ENCODE measurements at places on chromosomes 4 and X. TPM values are rescaled to one million over a fixed set of nuclear protein-coding genes. Genes with fewer than 3 reads are reported as not detected.

- no peaks in the 10 kb centered on the region for H3K27me3 ChIP-seq
- DNase-seq: peak; percentile 15
- H3K4me1 ChIP-seq: no peaks in the 10 kb centered on the region
- H3K4me3 ChIP-seq: peak overlapping the region; percentile 54
These were observed 78.1 kb downstream of the RLIM start for GRCh38 chrX:74536152-74536831.

DNA sequence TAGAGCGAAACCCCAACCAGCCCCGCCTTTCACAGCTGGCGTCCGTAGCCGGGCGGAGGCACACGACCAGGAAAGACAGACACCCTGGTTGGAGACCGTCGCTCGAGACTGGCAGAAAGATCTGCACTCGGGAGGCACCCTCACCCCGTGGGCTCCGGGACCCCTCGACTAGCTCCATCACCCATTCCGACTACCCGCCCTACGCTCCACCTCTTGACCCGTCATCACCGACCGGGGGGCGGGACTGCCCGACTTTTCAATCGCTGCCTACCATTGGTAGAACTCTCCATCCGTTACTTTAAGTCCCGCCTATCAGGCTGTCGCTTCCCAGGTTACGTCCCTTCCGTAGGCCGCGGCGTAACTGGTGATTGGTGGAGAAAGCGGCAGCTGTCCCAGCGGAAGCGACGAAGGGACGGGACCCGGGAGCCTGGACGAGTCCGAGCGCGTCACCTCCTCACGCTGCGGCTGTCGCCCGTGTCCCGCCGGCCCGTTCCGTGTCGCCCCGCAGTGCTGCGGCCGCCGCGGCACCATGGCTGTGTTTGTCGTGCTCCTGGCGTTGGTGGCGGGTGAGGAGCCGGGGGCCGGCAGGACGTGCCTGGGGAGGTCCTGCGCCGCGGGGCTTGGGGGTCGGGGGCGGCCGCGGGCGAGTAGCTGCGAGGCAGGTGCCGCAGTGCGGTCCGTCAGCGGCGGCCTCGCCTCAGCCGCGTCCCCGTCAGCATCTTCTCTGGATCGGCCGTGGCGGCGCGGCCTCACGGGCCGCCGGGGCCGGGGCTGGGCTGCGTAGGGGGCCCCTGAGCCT lies at the start of gene ATP6AP2:
ATP6AP2 (plus strand) TSS at position 434 of the 799 bp plus-strand sequence; CDS start at position 530, 96 bp downstream.
- peak within 1 kb of the TSS; percentile 89 for H3K27ac ChIP-seq
- H3K4me1 ChIP-seq: peaks cover 4% of the 10 kb centered on the region
- no peaks in the 10 kb centered on the region for H3K36me3 ChIP-seq
- DNase-seq: peak; percentile 90
- H3K4me3 ChIP-seq: peak within 1 kb of the TSS; percentile 74
- H3K27me3 ChIP-seq: peaks cover 6% of the 10 kb centered on the region

Gene RADX
- 1.2 TPM for total RNA-seq

DNA sequence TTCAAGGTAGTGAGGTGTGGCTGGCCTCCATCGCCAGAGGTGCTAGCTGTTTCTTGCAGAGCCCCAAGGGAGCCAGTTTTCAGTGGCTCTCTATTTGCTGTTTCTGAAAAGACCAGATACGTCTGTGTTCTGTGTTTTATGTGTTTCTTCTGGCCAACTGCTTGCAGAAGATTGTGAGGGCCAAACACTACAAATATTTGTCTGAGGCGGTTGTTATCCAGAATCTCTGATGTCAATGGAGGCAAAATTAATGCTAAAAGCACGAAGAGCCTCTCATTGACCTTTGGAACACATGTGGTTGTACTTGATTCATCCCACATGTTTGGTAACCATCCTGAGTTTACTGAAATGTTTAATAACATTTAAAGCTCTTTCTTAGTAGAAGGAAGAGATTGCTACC lies 113.9 kb downstream of the CT47B1 start:
- H3K27me3 ChIP-seq: no peaks in the 10 kb centered on the region
- DNase-seq: no peak
- H3K4me3 ChIP-seq: no peak overlapping the region
- H3K36me3 ChIP-seq: no peaks in the 10 kb centered on the region
- H3K4me1 ChIP-seq: peaks cover 3% of the 10 kb centered on the region
- H3K27ac ChIP-seq: no peak overlapping the region

Gene IGSF1
- total RNA-seq: 0.94 TPM

Gene FOXR2
- not detected for total RNA-seq

- DNase-seq: no peak
- H3K4me3 ChIP-seq: no peak overlapping the region
- no peaks in the 10 kb centered on the region for H3K4me1 ChIP-seq
- no peak overlapping the region for H3K27ac ChIP-seq
- H3K36me3 ChIP-seq: no peaks in the 10 kb centered on the region
These were observed 35.9 kb upstream of the TAPT1 start for GRCh38 chr4:16262188-16262587.

Gene SSX3
- total RNA-seq: not detected

- DNase-seq: peak; percentile 82
- no peak overlapping the region for H3K27ac ChIP-seq
- no peak overlapping the region for H3K4me3 ChIP-seq
- no peaks in the 10 kb centered on the region for H3K36me3 ChIP-seq
- H3K4me1 ChIP-seq: no peaks in the 10 kb centered on the region
- H3K27me3 ChIP-seq: no peaks in the 10 kb centered on the region
These were observed 382.7 kb downstream of the UNC5C start for GRCh38 chr4:95165926-95166524.

GRCh38 chr4:167290678-167291077 lies 56.4 kb upstream of the SPOCK3 start:
- H3K36me3 ChIP-seq: no peaks in the 10 kb centered on the region
- no peak overlapping the region for H3K4me3 ChIP-seq
- H3K27ac ChIP-seq: no peak overlapping the region
- H3K27me3 ChIP-seq: no peaks in the 10 kb centered on the region

Gene MBNL3
- 11.3 TPM for total RNA-seq

Gene DMP1
- total RNA-seq: 0.42 TPM

Gene TLR10
- total RNA-seq: 8.9 TPM

Gene FGFR3
- total RNA-seq: 3.8 TPM

DNA sequence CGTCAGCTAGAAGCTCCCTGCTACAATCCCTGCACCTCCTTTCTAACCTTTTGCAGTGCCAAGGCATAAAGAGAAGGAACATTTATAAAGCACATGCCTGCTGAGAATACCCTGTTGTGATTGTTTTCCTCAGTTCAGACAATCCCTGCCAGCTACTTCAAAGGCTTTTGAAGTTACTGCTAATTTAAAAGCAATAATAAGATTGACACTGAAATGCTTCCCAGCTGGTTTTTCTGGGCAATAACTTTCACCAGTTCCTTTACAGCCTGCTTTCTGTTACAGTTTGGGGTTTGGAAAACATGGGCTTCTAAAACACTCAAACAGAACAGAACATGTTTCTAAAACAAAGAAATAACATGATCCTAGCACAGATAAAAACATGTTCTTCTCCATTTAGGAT lies 232.3 kb upstream of the CPEB2 start:
- no peak for DNase-seq
- no peaks in the 10 kb centered on the region for H3K27me3 ChIP-seq
- H3K4me1 ChIP-seq: no peaks in the 10 kb centered on the region

Gene CACNA1F
- total RNA-seq: 0.61 TPM

DNA sequence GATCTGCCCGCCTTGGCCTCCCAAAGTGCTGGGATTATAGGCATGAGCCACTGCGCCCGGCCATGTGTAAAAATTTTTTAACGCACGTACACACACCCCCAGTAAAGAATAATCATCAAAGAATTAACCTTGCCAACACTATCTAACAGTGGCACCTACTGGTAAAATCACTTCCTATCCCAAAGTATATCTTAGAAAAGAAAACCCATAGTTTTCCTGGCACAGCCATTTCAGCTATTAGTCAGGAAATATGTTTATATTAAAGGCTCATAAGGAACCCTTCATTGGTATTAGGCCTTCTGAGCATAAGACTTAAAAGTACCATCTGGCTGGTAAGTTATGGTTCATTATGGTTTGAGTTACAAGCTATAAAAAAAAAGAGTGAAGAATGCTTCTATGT lies 14.1 kb downstream of the S100G start:
- no peaks in the 10 kb centered on the region for H3K4me1 ChIP-seq
- H3K27me3 ChIP-seq: no peaks in the 10 kb centered on the region
- H3K4me3 ChIP-seq: no peak overlapping the region
- DNase-seq: no peak

GRCh38 chr4:127732623-127733328 lies 2.6 kb downstream of the SLC25A31 start:
- no peak for DNase-seq
- no peaks in the 10 kb centered on the region for H3K4me1 ChIP-seq
- no peaks in the 10 kb centered on the region for H3K27me3 ChIP-seq
- H3K36me3 ChIP-seq: no peaks in the 10 kb centered on the region

Gene YY2
- total RNA-seq: 0.47 TPM

DNA sequence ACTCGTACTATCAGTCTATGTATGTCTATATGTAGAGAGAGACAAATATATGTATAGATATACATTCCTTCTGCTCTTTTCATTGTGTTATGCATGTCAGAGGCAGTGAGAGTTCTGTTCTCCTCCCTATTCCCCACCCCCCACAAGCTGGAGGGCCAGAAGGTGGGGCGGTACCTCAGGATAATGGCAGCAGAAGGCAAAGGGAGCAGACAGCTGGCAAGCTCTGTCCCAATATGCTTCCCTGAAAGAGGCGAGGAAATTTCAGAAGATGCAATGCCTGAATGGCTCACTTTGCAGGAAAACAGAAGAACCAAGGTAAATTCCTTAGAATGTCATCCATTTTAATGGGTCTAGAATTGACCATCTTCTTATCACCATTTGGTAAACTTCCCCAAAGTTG lies 114.4 kb downstream of the NAA11 start:
- no peaks in the 10 kb centered on the region for H3K4me1 ChIP-seq
- no peak overlapping the region for H3K4me3 ChIP-seq
- H3K27ac ChIP-seq: no peak overlapping the region
- no peaks in the 10 kb centered on the region for H3K36me3 ChIP-seq

- no peak for DNase-seq
- H3K4me3 ChIP-seq: no peak overlapping the region
- peaks cover 10% of the 10 kb centered on the region for H3K4me1 ChIP-seq
- peak overlapping the region; percentile 87 for H3K27ac ChIP-seq
These were observed 28.8 kb downstream of the PPP2R3B start for GRCh38 chrX:357693-358471.

- H3K27me3 ChIP-seq: no peaks in the 10 kb centered on the region
- no peak for DNase-seq
These were observed 116.1 kb upstream of the PLAC1 start for GRCh38 chrX:134774190-134775048.

- no peak overlapping the region for H3K27ac ChIP-seq
- no peaks in the 10 kb centered on the region for H3K4me1 ChIP-seq
- H3K4me3 ChIP-seq: no peak overlapping the region
- H3K36me3 ChIP-seq: no peaks in the 10 kb centered on the region
These were observed 67.7 kb downstream of the SLC4A4 start for GRCh38 chr4:71406459-71406963.

GRCh38 chr4:90458576-90458975 lies 331.4 kb downstream of the CCSER1 start:
- no peak overlapping the region for H3K27ac ChIP-seq
- H3K4me1 ChIP-seq: no peaks in the 10 kb centered on the region
- no peak overlapping the region for H3K4me3 ChIP-seq
- H3K36me3 ChIP-seq: no peaks in the 10 kb centered on the region
- H3K27me3 ChIP-seq: no peaks in the 10 kb centered on the region

Gene BST1
- 4.1 TPM for total RNA-seq

GRCh38 chrX:1336331-1336943 lies at the start of gene IL3RA:
IL3RA (plus strand) TSS chrX:1336785; CDS start chrX:1341766, 4,981 bp downstream.
- DNase-seq: peak; percentile 22
- peak within 1 kb of the TSS; percentile 13 for H3K4me3 ChIP-seq
- no peaks in the 10 kb centered on the region for H3K4me1 ChIP-seq
- H3K27ac ChIP-seq: no peak within 1 kb of the TSS
- no peaks in the 10 kb centered on the region for H3K36me3 ChIP-seq

DNA sequence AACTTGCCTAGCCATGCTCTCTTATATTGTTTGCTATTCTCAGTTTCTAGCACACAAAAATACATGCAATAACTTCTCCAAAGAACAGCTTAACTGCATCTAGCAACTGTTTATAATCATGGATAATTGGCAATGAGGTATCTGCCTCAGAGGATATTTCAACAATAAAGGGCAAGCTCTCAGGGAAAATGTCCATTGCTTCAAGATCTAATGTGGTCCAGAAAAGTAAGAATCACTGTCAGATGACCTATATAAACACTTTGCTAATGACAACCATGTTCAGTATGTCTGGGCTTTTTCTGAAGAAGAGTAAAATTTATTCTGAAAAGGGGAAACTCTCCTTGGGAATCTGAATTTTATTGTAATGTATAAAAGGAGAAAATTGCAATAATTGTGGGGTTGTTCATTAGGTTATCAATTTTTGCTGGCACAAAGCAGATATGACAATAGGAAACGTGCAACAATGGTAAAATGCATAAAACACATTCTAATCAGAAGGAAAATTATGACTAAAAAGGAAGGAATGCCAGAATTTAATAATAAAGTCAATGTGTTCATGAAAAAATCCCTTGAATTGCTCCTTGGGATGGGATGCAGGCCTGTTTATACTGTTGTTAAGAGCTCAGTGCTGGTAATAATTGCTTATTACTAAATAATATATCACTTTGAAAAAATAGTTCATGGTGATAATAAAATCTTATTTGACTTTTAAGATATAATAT lies 90.3 kb downstream of the ANTXR2 start:
- H3K4me3 ChIP-seq: no peak overlapping the region
- H3K36me3 ChIP-seq: no peaks in the 10 kb centered on the region
- H3K27me3 ChIP-seq: no peaks in the 10 kb centered on the region
- H3K4me1 ChIP-seq: no peaks in the 10 kb centered on the region

Gene TTC29
- total RNA-seq: 0.09 TPM

DNA sequence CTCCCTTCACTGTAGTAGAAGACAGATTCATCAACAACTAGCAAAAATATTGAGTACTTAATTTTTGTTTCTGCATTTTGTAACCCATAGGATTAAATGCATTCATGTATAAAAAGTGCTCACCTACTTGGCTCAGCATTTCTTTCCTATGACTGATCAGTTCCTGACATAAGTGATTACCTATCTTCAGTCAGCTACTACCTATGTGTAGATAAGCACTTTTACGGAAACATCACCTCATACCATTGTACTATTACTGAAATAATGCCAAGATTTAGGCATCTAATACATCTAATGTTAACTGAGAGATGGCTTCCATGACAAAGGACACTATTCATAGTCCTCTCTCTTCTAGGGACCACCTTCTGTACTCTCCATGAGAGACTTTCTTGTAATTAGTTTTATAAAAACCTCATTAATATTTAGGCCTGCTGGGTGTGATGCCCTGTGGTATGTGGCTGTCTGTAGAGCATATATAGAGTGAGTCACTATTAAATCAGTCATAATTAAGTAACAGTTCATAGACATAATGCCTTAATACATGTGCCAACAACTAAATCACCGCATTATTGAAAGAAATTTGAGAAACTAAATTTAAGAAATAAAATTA lies 147.0 kb downstream of the PDGFC start:
- no peak overlapping the region for H3K27ac ChIP-seq
- no peak overlapping the region for H3K4me3 ChIP-seq
- H3K27me3 ChIP-seq: no peaks in the 10 kb centered on the region
- DNase-seq: no peak
- no peaks in the 10 kb centered on the region for H3K4me1 ChIP-seq
- H3K36me3 ChIP-seq: no peaks in the 10 kb centered on the region

Gene NWD2
- total RNA-seq: under 0.01 TPM

Measured in thymus (tissue), 14 donors.